ENCODE measurements at places on chromosomes 7 and 10. TPM values are rescaled to one million over a fixed set of nuclear protein-coding genes. Genes with fewer than 3 reads are reported as not detected.

The SAP25 gene
- not detected for polyA plus RNA-seq

The CUZD1 gene
- 0.35 TPM for polyA plus RNA-seq

The FAM221A gene
- 3.5 TPM for polyA plus RNA-seq

The STEAP1B gene
- 1.6 TPM for polyA plus RNA-seq

The NPY4R2 gene
- polyA plus RNA-seq = not detected

The GTF2IRD1 gene
- 79.0 TPM for polyA plus RNA-seq

The TWIST1 gene
- polyA plus RNA-seq = 0.49 TPM

The CALHM1 gene
- not detected for polyA plus RNA-seq

The AOAH gene
- polyA plus RNA-seq = 0.38 TPM

- no peak for DNase-seq
Observed at GRCh38 chr10:121788717-121789116, 139.1 kb downstream of the ATE1 start.

- no peak for DNase-seq
Observed at GRCh38 chr10:14225379-14225778, 105.3 kb downstream of the FRMD4A start.

- DNase-seq = no peak
Observed at GRCh38 chr10:33286157-33286934, 48.1 kb downstream of the NRP1 start.

GRCh38 chr10:132900211-132900756 is 42.1 kb downstream of the CFAP46 start:
- DNase-seq = no peak

DNA sequence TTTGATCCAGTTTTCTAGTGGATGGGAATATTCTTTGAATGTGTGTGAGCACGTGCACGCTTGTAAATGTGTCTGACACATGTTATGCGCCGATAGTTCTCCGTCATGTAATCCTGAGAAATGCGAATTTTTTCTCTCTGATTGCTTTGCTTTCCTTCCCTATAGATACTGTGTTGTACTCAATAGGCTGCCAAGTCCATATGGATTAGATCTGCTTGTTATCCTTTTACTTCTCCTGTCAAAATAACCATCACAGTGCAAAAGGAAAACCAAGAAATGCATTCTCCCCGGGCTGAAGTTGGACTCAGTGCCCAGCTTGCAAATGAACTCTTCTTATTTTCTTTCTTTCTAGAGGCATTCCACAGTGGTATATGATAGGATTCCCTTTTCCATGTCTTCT is 131.9 kb downstream of the KIAA1217 start:
- no peak for DNase-seq

DNA sequence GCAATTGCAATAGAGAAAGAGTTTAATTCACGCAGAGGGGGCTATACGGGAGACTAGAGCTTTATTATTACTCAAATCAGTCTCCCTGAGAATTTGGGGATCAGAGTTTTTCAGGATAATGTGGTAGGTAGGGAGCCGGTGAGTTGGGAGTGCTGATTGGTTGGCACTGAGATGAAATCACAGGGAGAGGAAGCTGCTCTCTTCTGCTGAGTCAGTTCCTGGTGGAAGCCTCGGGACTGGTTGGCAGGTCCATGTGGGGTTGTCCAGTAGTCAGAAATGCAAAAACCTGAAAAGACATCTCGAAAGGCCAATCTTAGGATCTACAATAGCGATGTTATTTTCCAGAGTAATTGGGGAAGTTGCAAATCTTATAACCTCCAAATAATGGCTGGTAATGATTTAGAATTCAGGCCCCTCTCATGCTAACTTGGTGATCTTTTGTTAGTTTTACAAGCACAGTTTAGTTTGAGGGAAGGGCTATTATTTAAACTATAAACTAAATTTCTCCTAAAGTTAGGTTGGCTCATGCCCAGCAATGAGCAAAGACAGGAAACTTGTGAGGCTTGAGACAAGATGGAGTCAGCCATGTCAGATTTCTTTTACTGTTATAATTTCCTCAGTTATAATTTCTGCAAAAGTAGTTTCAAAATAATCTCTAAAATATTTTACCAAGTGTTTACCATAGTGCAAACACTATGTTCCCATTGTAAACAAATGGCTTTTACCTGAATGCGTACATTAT is 39.4 kb upstream of the SLC25A13 start:
- DNase-seq = no peak

DNA sequence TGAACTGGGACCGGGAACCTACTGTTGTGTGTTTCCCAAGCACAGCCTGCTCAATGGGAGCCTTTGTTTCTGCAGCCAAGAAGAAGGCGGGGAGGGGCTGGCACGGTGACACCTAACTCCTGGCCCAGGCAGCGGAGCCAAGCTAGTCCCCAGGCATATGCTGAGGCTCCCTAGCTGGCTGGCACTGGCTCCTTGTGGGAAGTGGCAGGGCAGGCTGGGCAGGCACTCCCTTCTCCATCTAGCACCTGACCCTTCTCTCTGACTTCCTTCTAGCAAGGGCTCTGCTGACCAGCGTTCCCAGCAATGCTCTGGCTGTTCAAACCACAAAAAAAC is 325.0 kb downstream of the PLXNA4 start:
- DNase-seq = peak; percentile 85

- DNase-seq = no peak
Observed at GRCh38 chr10:31030260-31030659, 1.4 kb downstream of the ZNF438 start.

DNA sequence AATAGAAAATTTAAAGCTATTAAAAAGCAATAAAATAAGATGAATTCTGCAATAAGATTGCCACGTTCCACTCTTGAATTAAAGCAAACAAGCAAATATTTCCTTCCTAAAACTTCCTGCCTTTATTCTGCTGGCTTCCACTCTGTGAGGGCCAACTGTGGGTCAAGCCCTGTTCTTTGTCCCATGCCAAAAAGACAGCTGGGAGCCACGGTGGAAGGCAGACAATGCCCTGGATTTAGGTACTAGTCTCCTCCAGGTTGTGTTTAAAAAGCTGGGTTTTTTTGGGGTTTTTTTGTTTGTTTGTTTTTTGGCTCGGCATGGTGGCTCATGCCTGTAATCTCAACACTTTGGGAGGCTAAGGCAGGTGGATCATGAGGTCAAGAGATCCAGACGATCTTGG is 39.1 kb downstream of the LRRTM3 start:
- no peak for DNase-seq

DNA sequence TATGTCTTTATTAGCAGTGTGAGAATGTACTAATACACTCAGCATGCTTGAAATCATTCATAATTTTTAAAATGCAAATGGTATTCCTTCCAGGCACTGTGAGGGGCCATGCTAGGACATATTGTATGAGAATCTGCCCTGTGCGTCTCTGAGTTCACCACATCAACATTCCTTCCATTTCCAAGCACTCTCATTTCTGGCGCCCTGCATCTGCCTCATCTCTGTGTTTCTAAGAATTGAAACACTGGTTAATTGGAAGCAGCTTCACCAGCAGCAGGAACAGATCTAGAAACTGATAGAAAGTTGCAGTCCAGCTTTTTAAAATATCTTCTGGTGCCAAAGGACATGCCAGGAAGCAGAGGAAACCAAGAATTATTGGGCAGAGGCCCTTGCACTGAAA is 555.9 kb upstream of the DPP6 start:
- no peak for DNase-seq

GRCh38 chr10:44911081-44911540 is at the start of gene TMEM72:
TMEM72 (plus strand) TSS chr10:44911337; CDS start chr10:44911513, 176 bp downstream.
- no peak for DNase-seq

GRCh38 chr10:35896001-35896400 is 253.9 kb upstream of the FZD8 start:
- no peak for DNase-seq

- no peak for DNase-seq
Observed at GRCh38 chr7:34281260-34281659, 375.9 kb downstream of the BMPER start.

- DNase-seq = no peak
Observed at GRCh38 chr10:61701706-61702105, 39.0 kb downstream of the CABCOCO1 start.

DNA sequence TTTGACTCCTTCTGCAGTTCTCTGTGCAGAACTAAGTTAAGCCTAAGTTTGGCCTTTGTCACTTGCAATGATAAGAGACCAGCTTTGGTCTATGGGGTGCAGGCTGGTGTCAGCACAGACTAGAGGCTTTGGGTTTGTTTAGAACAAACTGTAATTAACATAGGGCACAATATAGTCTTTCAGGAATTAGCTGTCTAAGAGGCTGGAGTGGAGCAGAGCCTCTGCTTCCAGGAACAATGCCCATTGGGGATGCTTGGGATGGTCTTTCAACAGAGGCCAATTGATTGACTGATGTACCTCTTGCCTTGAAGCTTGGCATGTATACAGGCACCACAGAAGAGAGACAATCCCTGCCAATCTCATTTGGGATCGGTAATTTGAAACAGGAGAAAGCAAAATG is 4.7 kb downstream of the SUFU start:
- DNase-seq = no peak

GRCh38 chr7:151844071-151844824 is 32.7 kb downstream of the PRKAG2 start:
- peak; percentile 17 for DNase-seq

DNA sequence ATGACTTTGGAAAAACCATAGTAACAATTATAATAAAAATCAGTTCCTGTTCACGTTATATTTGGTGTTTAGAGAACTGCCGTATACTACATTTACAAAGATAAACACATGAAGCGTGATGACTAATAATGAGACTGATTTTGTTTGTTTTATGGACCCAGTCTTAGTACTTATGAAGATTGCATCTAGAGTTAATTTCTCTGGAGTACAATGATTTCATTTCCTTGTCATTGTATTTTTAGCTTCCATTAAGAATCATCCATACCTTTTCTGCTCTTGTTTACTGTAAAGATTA is 2.9 kb downstream of the RBM20 start:
- DNase-seq = no peak

DNA sequence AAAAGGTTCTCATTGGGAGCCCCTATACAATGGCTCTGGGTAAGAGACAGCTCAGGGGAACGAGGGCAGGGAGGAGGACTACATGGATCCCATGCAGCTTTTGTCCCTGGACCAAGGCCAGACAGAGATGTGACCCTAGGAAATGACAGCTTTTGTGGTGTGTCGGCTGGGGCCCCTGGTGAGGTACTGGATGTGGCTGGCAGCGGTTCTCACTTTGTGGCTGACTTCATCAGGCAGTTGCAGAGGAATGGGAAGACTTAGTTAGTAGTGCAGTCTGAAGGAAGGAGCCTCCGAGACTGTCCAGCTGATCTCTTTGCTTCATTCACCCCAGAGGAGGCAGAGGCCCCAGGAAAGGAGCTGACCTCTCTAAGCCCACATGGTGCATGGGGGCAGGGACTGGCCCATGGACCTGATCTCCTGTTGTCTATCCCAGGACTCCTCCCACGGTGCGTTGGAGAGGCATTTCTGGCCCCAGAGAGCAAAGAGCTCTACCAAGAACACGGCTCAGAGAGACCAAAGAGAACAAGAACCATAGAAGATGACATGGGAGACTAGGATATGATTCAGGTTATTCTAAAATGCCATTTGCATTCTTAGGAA is 202.9 kb downstream of the RPS24 start:
- no peak for DNase-seq

DNA sequence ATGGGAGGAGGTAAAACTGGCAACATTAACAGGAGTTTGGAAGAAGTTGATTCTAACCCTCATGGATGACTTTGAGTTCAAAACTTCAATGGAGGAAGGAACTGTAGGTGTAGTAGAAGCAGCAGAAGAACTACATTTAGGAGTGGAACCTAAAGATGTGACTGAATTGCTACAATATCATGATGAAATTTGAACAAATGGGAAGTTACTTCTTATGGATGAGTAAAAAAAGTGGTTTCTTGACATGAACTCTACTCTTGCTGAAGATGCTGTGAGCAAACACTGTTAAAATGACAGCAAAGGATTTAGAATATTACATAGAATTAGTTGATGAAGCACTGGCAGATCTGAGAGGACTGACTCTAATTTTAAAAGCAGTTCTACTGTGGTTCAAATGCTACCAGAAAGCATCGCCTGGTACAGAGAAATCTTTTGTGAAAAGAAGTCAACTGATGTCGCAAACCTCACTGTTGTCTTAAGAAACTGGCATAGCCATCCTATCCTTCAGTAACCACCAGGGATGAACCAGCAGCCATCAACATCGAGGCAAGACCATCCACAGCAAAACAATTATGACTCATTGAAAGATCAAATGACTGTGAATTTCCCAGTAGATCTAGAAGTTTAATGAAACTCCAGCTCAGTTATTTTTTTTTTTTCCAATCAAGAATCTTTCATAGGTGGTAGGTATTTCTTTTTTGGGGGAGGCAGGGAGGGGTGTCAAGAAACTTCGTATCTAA is 20.8 kb downstream of the BRAF start:
- DNase-seq = no peak

DNA sequence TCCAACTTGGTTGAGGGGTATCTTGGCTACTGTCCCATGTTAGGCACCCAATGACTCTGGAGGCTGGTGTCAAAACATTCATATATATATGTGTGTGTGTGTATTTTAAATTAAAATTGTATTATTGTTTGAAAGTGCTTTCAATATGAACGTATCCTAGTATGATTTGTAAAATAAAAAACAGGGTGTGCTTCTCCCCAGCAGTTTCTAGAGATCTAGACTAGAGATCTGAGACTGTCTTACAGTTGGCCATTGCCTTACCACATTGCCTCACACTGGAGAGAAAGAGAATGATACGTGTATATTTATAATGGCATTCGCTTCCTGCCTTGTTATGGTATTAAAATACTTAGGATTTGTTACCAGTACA is 1.2 kb downstream of the BAG3 start:
- no peak for DNase-seq

Measured in psoas muscle (tissue), 8 donors.